Lung microvascular endothelial cell (primary cell): ENCODE measurements at places on chromosomes 2 and 18.

GRCh38 chr2:28352610-28353195 is 40.0 kb upstream of the FOSL2 start:
- no peak for DNase-seq

DNA sequence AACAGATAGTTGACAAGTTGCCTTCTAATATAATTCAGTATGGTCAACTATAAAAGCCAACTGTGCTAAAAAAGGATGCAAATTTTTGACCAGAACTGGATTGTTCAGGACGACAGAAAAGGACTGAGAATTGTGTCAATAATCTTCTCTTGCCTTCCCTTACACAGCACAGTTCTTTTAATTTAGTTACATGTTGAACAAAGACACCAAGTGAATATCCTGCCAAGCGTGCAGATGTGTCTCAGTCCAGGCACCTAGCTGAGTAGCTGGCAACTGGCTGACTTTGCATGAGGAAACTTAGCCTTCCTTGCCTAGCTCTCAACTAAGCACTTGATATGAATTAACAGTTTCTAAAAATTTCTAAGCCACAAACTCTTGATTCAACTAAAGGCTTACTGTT is 801.4 kb downstream of the BCL11A start:
- no peak for DNase-seq

GRCh38 chr2:14626873-14627272 is 5.6 kb upstream of the LRATD1 start:
- no peak for DNase-seq

DNA sequence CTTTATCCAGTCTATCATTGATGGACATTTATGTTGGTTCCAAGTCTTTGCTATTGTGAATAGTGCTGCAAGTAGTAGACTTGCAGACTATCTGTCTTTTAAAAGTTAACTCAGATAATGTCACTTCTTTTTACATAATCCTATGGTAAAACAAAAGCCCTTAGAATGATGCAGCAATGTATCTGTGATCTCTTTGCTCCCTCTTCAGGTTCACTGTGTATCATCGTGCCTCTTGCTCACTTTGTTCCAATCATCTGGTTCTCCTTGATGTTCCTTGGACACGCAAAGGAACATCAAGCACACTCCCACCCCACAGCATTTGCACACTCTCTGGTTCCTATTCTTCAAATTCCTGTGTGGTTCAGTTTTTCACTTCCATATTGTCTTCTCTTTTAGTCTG is 472.5 kb upstream of the ZNF804A start:
- no peak for DNase-seq

DNA sequence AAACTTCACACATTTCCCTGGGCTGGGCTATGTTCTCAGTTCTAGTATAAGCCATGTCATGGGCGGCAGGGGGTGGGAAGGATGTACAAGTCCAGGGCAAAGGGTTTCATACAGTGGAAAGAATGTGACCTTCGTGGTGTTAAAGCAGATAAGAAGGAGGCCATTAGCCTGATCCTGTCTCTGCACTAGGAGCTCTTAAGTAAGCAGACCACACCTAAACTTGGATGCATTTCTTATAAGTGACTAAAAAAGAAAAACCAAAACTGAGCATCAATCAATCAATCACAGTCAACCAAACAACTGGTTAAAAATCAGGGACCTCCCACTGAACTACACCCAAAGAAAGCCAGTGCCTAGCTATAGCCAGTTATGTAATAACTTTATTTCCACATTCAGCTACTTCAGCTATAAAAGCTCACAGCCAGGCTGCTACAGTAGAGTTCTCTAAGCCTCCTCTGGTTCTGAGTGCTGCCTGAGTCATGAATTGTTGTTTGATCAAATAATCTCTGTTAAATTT is 46.8 kb upstream of the RIOK3 start:
- DNase-seq, result peak; percentile 27

- no peak for DNase-seq
These were observed 60.1 kb downstream of the EVA1A start for GRCh38 chr2:75500633-75501032.

DNA sequence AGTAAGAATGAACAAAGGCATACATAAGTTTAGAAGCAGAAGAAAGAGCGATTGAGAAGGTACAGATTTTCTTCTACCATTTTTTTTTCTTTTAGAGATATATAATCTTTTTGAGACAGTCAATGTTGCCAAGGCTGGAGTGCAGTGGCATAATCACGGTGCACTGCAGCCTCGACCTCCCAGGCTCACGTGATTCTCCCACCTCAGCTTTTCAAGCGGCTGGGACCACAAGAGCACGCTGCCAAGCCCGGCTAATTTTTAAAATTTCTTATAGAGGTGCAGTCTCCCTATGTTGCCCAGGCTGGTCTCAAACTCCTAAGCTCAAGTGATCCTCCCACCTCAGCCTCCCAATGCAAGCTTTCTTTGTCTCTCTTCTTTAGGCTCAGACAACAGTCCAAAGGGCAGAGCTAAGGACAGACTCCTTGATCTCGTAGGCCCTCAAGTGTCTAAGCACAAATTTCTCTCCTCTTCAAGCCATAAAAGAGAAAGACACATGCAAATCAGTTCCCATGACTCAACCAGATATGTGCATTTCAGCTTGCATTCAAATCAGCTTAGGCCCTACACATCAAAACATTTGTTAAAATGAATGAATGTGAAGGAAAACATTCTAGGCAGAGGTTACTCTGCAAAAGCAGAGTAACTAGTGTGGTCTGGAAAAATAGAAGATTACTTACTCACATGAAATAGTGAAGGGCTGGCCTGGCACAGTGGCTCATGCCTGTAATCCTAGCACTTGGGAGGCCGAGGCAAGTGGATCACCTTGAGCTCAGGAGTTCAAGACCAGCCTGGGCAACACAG is 18.0 kb downstream of the ITSN2 start:
- no peak for DNase-seq

DNA sequence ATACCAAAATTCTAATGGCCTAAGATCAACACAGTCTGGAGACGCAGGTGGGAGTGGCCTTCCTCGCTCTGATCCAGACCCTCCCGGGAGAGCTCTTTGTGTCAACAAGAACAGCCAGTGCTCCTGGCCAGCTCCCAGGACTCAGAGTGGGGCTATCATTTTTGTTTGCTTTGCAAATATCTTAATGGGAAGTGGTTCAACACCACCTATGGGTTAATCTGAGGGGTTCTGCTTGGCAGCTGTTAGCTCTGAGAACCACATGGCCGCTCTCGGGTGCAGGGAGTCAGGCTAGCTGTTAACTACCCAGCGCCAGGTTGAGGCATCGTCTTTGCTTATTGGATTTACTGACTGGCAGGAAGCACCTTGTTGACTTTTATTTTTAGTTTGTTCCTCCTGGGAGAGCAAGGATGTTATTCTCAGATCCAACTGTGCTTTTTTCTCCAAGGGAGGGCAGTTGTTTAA is 184.8 kb upstream of the SP5 start:
- peak; percentile 27 for DNase-seq

DNA sequence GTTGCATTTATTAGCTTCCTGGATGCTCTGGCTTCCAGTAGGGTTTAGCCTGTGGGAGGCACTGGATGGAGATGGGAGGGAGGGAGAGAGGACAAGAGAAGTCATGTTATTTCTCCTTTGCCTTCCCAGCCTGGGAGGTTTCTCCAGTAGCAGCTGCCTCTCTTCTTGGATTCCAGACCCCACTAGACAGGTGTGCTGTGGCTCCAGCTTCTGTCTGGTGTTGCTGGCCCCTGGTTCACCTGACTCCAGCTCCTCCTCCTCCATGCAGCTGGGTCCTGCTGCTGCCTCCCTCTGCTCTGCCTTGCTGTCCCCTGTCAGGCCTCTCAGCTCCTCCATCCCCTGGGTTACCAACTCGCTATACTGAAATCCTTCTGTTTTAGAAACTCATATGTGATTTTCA is 188.9 kb upstream of the TNP1 start:
- no peak for DNase-seq

DNA sequence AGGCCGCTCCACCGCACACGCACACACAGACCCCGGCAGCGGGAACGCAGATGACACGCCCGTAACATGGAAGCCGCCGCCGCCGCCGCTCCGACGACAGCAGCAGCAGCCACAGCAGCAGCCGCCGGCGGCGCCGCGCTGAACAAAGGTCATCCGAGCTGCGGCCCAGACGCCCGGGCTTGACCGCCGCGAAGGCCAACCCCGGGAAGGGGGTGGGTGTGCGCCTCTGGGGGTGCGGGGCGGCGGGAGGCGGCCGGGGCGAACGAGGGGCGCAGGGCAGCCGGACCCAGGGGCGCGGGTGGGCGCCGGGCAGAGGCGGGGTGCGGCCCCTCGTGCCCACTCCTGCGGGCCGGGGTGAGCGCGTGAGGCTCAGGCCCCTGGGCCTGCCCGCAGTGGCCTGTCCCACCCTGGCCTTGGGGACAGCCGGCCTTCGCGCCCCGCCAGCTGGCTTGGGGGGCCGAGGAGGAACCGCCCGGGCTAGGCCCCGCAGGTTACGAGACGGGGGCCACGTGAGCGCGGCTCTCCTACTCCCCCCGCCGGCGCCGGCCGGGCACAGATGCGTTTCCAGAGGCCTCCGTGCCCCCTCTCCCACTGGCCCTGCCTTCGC is 1.0 kb upstream of the ZNF532 start:
- peak; percentile 68 for DNase-seq

- peak; percentile 5 for DNase-seq
These were observed 48.1 kb upstream of the CNOT11 start for GRCh38 chr2:101204400-101205115.

DNA sequence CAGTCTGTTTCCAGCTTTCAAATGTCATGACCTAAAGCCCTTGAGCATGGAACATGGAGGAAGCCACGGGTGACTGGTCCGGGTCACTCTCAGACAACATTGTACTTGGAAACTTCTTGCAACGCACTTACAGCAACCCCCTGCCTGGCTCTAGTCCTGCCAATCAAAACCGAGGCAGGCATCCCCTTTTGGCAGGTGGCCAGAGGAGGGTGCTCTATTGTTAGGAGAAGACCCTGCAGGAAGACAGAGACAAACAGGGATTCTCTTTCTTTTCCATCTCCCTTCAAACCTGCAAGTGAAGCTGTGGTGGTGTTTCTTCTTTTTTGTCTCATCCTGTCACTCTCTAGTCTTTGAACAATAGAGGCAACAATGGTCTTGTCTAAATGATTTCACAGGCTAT is 667.2 kb downstream of the ZEB2 start:
- DNase-seq, result no peak

- no peak for DNase-seq
These were observed 358.9 kb downstream of the TNS1 start for GRCh38 chr2:217643789-217644301.

DNA sequence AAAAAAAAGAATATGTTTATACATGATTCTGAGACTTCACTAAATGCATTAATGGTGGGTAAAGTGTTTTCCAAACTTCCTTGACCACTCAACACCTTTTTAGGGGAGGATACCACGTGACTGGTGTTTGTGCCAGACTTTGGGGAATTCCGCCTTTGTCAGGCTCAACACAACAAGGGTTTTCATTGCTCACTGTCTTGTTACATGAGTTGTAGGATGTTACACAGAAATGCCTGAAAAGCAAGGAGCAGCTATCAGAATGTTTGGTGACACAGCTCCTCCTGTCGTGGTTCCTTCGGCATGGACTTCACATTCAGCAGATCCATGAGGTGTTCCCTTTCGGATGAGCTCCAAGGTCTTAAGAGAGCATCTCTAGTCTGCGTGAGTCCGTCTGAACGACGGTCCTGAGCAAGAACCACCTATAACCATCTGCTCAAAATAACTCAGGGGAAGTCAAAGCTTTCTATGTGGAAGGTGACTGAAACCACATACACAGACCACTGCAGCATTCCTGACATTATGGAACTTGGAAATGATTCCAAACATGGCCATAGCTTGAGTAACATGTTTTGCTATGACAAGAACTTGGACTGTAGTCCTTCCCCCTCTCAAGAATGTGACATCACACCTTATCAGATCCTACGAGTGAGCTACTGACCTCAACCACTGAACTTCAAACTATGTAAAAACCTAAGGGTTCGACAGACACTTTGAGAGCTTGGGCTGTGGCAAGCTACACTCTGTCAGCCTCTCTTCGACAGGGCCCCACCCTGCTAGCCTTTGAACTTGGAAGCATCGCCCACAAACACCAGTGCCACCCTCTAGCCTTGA is 57.5 kb downstream of the MCFD2 start:
- no peak for DNase-seq

DNA sequence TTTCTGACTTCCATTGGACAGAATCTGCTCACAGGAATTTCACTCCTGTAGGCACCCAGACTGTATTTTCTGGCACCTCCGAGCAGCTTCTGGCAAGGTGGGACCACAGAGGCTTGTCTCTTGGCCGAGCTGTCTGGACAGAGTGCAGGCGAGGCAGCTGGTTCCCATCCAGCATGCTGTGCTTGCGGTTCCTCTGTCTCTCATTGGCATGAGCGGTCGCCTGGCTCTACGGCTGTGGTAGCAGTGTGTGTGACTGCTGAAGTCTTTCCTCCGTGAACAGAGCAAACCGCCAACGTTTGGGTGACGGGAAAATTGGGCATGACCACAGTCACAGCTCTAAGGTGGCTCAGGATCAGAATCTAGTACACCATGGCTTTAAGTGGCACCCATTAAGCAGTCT is 411.7 kb upstream of the NETO1 start:
- no peak for DNase-seq

- no peak for DNase-seq
These were observed 77.1 kb upstream of the TNP1 start for GRCh38 chr2:216936954-216937357.

DNA sequence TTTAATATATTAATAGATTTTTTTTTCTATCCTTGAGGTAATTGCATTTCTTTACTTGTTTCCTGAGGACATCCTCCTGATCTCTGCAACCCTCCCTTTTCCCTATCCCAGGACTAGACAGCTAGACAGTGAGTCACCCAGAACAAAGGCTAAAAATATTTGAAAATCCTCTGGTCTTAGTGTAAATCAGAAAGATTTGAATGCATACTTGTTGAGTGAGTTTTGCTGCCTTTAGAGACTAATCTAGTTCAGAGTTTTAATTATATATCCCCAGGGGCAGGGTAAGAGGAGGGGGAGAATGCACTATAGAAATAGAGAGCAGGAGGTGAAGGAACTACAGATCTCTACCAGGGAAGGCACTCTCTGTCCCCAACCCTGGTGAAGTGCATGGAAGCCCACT is 202.3 kb upstream of the TCF4 start:
- peak; percentile 80 for DNase-seq

DNA sequence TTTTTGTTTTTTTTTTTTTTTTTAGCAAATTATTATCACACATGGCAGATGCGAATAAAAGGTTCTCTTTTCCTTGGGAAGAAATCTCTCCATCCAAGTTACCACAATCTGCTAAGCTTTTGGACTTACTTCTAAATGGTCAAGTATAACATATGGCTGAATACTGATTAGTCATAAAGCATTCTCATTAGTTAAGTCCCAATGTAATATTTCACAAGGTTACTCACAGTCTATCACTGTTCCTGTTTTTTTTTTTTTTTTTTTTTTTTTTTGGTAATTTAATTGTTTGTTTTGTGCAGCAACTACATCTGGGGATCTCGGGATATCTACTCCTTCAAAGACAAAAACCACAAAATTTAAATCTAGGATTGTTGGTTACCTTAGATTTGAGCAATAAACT is 771.7 kb downstream of the CPS1 start:
- DNase-seq, result no peak

- DNase-seq, result no peak
These were observed 210.3 kb downstream of the CLIP4 start for GRCh38 chr2:29325544-29325943.
